Dermis microvascular lymphatic vessel endothelial cell (primary cell): ENCODE measurements at places on chromosomes 2 and 18.

DNA sequence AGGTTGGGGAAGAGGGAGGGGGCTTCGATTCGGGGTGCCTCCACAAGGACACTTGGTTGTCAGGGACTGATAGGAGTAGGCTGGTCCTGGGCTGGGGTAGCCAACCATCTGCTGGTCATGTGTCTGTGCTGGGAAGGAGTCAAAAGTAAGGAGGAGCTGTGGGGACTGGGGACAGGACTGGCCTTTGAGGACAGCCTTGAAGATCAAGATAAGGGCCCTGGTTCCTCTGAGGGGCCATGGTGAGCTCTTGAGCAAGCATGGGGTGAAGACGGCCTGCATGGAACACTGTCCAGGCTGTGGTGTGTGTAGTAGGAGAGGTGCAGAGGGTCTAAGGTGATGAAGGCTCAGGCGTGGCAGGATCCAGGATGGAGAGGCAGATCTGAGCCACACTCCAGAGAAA, 1.7 kb downstream of the CYP27A1 start:
- DNase-seq: no peak

- no peak for DNase-seq
These were observed at the start of gene DSC2 for GRCh38 chr18:31102025-31102684. TSS of gene DSC2 (minus strand) at chr18:31102421. CDS start at chr18:31101971, 450 bp downstream.

- DNase-seq: no peak
These were observed 53.9 kb downstream of the MBP start for GRCh38 chr18:77078690-77079070.

DNA sequence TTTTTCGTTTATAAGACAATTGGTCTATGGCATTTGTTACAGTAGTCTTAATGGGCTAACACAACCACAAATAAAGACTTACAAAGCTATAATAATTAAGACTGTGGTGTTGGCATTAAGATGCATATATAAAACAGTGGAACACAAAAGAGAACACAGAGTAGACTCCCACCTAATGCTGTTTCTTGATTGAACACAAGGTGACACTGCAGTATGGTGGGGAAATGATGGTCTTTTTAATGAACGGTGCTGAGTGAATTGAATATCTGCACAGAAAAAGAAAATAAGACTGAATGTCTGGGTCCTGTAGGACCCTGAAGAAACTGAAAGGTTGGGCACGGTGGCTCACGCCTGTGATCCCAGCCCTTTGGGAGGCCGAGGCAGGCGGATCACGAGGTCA, 1136.6 kb upstream of the NXPH2 start:
- DNase-seq: no peak

DNA sequence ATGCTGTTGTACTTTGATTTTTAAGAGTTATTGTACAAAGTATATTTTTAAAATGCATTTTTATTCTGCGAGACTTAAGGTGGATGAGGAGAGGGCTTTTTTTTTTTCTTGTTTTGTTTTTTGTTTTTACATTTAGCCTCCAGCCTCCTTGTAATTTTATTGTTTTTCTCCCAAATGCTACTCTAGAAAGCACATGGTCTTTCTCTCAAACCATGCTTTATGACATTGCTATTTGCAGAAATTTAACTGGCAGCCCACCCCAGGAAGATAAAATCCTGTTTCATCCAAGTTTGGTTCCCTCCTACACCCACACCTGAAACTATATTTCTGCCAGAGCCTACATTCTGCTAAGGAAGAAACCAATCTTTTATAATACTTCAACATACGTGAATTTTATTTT, 184.6 kb downstream of the ARHGAP15 start:
- no peak for DNase-seq

- DNase-seq: no peak
These were observed 295.1 kb upstream of the RND3 start for GRCh38 chr2:150782613-150783012.

DNA sequence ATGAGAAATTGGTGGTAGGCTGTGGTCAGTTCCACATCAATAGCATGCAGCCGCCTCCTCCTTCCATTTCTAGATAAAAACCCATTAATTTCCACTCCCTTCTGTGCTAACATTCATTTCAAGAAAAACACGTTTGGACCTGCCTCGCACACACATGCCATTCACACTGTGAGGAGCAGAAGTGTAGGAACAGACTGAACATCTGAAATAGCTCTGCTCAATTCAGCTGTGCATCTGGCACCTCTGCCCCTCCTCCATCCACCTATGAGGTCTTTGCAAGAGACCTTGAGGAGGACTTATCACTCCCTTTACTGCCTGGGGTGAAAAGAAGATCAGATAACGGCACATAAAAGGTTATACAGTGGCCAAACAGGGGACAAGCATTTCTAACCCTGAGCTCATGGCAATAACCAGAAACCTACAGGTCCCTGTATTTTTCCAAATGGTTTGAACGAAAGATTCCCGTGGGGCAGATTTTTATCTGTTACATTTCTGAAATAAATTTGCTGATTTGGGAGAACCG, 30.8 kb upstream of the LRP2 start:
- no peak for DNase-seq

- peak; percentile 62 for DNase-seq
These were observed 14.6 kb upstream of the NFATC1 start for GRCh38 chr18:79380816-79381806.

DNA sequence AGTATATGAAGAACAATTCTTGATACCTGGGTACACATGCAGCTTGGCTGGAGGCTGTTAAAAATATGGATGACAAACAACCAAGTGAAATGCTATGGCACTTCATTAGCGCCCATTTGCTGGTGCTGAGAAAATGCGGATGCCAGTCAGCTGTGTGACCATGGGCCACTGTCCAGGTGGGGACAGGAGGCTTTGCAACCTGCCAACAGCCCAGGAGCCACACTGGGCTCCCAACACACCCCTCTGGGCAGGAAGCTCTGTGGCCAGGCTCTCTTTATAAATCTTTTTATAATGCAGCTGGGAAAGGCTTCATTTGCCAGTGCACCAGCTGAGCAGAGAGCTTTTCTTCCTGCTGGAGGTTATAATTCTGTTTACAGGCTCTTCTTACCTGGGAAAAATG, 19.9 kb downstream of the RNF144A start:
- no peak for DNase-seq

GRCh38 chr18:79531926-79532312, 136.2 kb downstream of the NFATC1 start:
- no peak for DNase-seq

- DNase-seq: peak; percentile 81
These were observed 268.2 kb upstream of the PXDN start for GRCh38 chr2:2012505-2012904.

GRCh38 chr18:61967252-61967891, 74.6 kb upstream of the RNF152 start:
- no peak for DNase-seq

- no peak for DNase-seq
These were observed 61.4 kb upstream of the ZBTB7C start for GRCh38 chr18:48470484-48471180.

DNA sequence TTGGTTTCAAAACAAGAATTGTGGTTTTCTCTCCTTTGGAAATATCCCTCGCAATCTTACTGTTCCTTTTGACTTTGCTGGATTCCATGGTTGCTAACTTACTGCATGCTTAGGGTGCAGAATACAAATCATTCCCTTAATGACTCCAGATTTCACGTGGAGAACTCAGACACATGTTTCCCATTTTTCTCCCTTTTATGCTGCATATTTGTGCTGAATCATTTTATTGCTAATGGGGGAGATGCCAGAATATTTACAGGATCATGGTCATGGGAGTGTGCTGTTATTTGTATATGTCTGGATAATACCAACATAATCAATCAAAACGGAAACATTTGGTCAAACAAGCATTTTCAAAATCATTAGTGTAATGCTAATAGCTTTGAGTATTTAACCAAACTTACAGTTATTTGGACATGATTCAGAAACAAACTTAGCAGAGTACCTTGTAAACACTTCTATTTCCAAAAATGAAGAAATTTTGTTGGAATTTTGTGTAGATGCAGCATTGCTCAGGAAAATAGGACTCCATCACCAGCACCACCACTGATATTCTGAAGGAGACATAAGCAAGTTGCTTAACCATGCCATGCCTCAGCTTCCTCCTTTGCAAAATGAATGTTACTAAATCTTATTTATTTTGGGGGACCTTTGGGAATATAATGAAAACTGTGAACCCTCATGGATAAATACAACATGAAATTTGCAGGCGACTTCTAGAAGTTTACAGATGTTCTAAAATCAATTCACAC, 122.5 kb upstream of the RND3 start:
- DNase-seq: no peak

- DNase-seq: no peak
These were observed 826.3 kb upstream of the CDH2 start for GRCh38 chr18:29003194-29003593.

DNA sequence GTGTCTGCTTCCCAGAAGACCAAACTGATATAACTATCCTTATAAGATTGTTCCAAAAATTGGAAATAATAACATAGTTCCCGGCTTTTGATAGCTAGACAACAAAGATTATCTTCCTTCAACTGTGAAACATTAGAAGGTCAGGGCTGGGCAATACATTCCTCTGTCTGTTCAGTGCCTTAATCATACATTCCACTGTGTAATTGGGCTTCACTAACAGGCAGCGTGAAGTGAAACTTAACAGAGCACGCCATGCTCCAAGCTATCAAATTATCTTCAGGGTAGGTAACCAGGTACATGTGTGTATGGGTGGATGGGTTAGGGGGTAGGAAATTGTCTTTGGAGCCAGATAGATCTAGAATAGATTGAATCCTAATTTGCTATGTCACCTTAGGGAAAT, 23.5 kb upstream of the ARL5A start:
- no peak for DNase-seq

DNA sequence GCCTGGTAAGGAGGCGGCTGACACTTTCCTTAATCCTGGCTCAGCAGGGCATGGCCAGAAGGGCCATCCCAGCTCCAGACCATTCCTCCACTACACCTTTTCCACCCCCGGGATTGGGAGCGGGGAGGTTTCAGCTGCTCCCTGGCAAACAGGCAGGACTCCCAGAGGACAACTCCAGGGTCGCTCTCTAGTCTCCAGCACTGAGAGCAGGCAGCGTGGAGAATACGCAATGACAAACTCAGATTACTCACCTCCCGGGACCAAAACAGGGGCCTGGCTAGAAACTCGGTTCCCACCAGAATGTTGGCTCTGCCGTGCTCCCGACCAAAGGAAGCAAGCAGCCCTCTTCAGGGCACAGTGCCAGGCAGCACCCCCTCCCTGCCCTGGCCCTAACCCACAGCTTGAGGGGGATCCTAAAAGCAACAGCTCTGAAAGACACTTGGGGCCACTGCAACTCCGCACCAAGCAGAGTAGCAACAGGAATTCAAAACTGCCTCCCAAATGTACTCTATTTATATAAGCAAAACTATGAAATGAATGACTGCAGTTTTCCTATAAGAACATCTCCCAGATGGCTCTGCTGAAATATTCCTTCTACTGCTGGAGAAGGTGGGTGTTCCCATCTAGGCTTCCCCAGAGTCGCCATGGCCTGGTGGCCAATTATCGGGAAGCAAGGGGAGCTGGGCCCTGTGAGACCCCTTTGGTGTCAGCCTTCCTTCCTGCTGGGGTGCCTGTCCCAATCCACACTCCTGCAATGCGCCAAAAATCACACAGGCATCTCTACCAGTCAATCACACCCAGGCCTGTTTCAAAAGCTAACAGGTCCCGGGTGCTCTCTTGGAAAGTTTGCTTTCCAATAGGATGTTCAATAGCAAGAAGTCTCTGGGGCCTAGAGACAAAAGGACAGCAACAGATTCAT, 61.2 kb upstream of the POMC start:
- no peak for DNase-seq

DNA sequence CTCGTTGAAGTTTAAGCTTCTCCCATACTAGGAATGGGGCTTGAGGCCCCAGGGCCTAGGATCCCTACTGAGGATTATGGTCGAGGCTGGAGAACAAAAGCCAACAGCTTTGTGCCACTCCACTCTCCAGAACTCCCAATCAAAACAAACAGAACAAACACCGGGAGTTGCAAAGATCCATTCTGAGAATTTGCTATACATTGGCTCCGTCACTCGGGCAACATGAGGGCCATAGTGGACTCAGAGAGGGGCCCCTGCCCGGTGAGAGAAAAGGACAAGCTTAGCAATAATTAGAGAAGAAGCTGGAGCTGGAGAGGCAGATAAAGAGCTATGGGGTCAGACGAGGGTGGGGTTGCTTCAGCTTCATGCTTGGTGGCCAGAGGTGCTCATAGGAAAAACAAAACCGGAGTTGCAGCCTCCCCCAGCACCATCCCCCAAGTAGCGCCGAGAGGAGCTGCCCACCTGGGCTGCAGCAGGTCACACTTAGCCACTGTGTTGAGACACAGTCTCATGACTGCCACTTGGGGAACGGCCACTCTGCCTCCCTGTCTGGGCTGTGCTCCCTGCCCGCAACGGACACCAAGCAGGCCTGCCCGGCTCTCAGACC, 142.3 kb upstream of the HAAO start:
- no peak for DNase-seq

DNA sequence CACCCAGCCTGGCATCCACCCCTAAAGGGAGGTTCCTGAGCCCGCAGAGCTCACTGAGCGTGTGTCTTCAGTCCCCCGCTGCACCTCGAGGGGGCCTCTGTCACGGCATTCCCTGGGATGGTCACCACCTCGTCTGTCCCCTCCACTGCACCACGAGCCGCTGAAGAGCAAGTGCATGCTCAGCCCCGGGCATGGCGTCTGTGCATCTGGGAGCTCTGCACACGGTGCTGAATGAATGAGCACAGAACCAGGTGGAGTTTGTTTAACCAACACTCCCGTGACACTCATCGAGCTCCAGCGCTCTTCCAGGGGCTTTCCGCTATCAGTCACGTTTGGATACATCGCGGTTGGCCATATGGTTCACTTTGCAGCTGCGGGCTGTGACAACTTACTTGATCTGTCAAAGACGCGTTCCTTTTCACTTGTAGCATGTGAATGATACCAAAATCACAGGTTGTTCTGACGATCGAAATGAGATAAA, 9.2 kb downstream of the ALLC start:
- DNase-seq: no peak

DNA sequence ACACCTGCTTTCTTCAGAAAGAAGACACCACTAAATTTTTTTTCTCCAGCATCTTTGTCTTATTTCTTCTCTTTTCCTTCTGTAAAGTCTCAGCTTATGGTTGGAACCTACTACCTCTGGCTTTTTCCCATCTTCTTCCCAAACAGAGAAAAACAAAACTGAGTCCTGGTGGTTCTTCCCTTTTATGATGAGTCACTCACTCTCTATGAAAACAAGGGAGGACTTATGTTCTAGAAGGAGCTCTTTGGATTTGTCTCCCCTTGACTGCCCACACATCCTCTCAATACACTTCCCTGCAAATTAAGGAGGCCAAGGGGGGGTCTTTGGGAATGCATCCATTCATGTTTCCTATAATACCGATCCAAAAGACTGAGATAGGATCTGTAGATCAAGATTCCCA, 22.1 kb upstream of the MEIS1 start:
- no peak for DNase-seq

DNA sequence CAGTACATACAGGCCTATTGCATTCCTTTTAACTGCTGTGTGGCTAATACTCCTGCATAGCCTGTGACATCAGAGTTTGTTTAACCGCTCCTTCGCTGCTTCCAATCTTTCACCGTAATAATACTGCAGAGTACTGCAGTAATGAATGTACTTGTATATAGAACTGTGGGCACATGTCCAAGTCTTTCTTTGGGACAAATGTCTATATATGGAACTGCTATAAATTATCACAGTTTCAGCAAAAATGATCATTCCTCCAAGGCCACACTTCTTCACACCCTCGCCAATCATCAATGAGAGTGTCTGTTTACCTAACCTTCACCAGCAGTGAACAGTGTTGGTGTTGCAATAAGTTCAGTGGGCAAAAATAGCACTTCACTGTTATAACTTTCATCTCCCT, 230.4 kb downstream of the SP3 start:
- DNase-seq: no peak
